ENCODE measurements at places on chromosomes 1 and 21.

DNA sequence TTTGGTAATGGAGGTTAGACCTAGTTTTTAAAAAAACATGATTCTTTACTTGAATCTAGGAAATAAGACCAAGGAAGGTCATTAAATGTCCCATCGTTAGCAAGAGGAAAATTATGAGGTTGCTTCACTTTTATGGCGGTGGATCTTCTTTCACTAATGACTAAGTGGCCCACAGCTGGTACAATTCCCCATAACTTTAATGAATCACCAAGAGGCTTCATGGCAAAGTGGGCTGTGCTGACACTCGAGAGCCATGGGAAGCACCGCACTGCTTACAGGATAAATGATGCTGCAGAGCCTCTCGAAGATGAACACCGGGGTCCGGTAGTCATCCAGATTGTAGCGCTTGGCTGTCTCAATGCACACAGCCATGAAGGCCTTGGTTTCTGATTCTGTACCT, 108.8 kb downstream of the UBR4 start:
- no peak overlapping the region for H3K4me3 ChIP-seq
- H3K27ac ChIP-seq, result no peak overlapping the region
- H3K4me1 ChIP-seq, result no peaks in the 10 kb centered on the region
- H3K36me3 ChIP-seq, result peaks cover 38% of the 10 kb centered on the region

DNA sequence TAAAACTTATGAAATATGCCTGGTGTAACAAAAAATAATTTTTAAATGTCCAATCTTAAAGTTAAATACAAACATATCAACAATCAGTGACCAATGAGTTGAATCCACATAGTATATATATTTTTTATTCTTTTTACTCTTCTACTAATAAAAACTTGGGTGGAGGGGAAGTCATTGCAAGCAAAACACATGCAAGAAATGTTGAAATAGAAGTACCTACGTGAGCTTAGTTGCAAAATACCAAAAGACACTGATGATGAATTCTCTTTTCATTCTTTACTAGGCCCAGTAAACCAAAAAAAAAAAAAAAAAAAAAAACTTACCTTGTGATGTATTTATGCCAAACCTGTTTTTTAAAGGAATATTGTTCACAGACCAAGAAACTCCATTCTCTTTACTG, 26.4 kb upstream of the PLA2G4A start:
- H3K27me3 ChIP-seq, result no peaks in the 10 kb centered on the region
- H3K27ac ChIP-seq, result no peak overlapping the region
- no peak overlapping the region for H3K4me3 ChIP-seq
- no peak for DNase-seq

GRCh38 chr1:119711804-119712341, at the start of gene PHGDH:
PHGDH (plus strand) TSS chr1:119711934; CDS start chr1:119712023, 89 bp downstream.
- peak within 1 kb of the TSS; percentile 98 for H3K27ac ChIP-seq
- H3K4me3 ChIP-seq, result peak within 1 kb of the TSS; percentile 90
- peak; percentile 66 for DNase-seq
- peaks cover 30% of the 10 kb centered on the region for H3K36me3 ChIP-seq
- H3K4me1 ChIP-seq, result peaks cover 32% of the 10 kb centered on the region

- DNase-seq, result no peak
- no peaks in the 10 kb centered on the region for H3K27me3 ChIP-seq
- no peaks in the 10 kb centered on the region for H3K36me3 ChIP-seq
Observed at GRCh38 chr1:187685333-187685732, 856.6 kb downstream of the PLA2G4A start.

DNA sequence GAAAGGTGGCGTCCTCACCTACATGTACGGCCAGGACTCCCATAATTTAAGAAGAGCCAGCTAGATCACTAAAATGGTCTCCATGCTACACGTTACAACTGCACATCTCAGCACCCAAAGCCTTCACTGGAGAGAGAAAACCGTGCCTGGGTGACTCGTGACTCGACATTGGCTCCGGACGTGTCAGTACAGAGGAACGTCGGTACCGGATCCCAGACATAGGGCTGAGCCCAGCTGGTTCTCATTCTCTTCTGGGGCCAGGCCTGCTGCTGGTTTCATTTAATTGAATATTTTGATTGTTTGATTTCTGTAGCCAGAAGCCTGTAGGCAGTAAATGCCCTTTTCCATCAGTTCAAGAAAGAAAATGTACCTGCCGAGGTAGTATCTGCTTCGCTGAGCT, 93.1 kb downstream of the HHIPL2 start:
- peaks cover 29% of the 10 kb centered on the region for H3K27me3 ChIP-seq
- H3K4me1 ChIP-seq, result peaks cover 12% of the 10 kb centered on the region
- no peak for DNase-seq

- no peak for DNase-seq
- H3K27me3 ChIP-seq, result no peaks in the 10 kb centered on the region
- no peak overlapping the region for H3K4me3 ChIP-seq
- no peaks in the 10 kb centered on the region for H3K4me1 ChIP-seq
Observed at GRCh38 chr1:119191325-119191724, 50.9 kb upstream of the WARS2 start.

DNA sequence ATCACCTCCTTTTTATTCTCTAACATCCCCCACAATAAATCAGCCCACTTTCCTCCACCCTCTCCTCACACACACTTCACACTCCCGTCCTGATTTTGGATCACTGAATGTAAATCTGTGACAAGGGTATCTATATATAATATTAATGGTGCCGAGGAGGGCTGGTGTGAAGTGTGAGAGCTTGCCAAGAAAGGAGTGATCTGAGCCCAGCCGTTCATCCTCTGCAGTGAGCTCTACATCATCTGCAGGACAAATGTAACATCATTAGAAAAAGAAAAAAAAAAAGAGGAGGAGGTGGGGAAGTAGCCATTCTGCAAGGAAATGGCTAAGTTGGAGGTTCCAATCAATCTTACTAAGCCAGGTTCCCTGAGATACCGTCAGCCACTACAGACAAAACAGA, 291.7 kb upstream of the RRP15 start:
- H3K27me3 ChIP-seq, result no peaks in the 10 kb centered on the region
- no peaks in the 10 kb centered on the region for H3K36me3 ChIP-seq

GRCh38 chr1:6651909-6652308, 27.2 kb downstream of the THAP3 start:
- no peak for DNase-seq
- no peak overlapping the region for H3K4me3 ChIP-seq
- peaks cover 15% of the 10 kb centered on the region for H3K36me3 ChIP-seq

GRCh38 chr21:43608225-43608624, 51.1 kb downstream of the HSF2BP start:
- no peak overlapping the region for H3K27ac ChIP-seq
- no peaks in the 10 kb centered on the region for H3K27me3 ChIP-seq
- no peaks in the 10 kb centered on the region for H3K36me3 ChIP-seq
- H3K4me3 ChIP-seq, result no peak overlapping the region
- H3K4me1 ChIP-seq, result peaks cover 24% of the 10 kb centered on the region

GRCh38 chr1:156766298-156767100, 836 bp upstream of the PRCC start:
- H3K4me3 ChIP-seq, result no peak overlapping the region
- no peak overlapping the region for H3K27ac ChIP-seq
- peaks cover 36% of the 10 kb centered on the region for H3K4me1 ChIP-seq

DNA sequence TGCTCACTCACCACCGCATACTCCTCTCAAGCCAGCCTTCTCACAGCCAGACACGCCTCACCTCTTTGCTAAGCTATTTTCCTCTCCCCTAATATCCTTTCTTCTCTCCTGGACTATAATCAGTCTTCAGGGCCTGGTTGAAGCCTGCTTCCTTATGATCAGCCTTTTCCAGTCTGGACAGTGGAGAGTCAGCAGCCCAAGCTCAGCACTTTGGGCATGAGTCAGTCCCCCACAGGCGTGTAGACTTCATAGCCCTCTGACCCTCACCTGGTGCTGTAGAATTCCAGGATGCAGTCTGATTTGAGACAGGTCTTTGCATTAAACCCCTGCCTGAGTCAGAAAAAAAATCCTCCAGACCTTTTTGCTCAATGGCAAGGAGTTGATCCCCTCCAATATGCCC, 2.5 kb downstream of the HPCAL4 start:
- H3K4me1 ChIP-seq, result no peaks in the 10 kb centered on the region
- peaks cover 83% of the 10 kb centered on the region for H3K27me3 ChIP-seq
- no peak overlapping the region for H3K4me3 ChIP-seq
- no peaks in the 10 kb centered on the region for H3K36me3 ChIP-seq

DNA sequence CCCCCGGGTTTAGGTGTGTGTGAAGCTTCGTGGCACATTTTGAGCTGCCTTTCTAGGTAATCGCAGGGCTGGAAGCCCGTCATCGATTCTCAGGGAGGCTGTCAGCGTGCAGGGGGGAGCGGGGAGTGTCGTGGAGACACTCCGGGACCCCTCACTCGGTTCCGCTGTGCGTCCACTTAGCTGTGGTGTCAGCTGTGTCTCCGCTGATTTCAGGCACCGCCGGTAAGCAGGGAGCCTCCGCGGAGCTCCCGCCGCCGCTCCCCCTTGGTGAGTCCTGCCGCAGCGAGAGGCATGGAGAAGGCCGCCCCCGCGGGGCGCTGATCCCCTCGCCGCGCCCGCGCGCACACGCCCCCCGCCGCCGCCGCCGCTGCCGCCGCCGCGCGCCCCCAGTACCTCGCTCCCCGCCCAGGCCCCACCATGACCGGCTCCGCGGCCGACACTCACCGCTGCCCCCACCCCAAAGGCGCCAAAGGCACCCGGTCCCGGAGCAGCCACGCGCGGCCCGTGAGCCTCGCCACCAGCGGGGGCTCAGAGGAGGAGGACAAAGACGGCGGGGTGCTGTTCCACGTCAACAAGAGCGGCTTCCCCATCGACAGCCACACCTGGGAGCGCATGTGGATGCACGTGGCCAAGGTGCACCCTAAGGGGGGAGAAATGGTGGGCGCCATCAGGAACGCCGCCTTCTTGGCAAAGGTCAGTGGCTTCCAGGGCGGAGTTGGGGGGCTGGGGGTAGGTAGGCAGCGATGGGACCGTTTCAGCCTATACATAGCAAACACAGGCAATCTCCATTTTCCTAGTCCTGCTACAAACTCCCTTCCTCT, 995 bp downstream of the VASH2 start:
- peak overlapping the region; percentile 77 for H3K4me3 ChIP-seq
- peaks cover 11% of the 10 kb centered on the region for H3K36me3 ChIP-seq
- H3K27ac ChIP-seq, result peak overlapping the region; percentile 46

DNA sequence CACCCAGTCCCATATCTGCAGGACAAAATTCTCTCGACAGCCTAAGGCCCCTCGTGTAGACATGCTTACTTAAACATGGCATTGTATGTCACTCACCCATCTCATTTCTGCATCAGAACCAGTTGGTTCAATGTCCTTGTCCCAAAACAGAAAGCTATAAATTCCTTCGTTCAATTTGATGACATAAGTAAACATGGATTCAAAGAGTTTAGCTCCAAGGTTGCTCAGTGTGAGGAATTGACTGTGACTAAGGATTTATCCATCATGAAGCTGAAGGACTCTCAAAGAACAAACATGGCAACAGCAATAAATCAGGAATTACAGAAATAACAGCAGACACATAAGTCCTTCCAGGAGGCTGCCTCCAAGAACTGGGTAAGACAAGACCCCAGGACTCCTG, 237.2 kb downstream of the TOMM20 start:
- H3K4me1 ChIP-seq, result peaks cover 8% of the 10 kb centered on the region
- H3K36me3 ChIP-seq, result peaks cover 6% of the 10 kb centered on the region
- H3K27ac ChIP-seq, result no peak overlapping the region
- no peaks in the 10 kb centered on the region for H3K27me3 ChIP-seq

GRCh38 chr1:238779716-238780115, 606.7 kb upstream of the CHRM3 start:
- no peak overlapping the region for H3K27ac ChIP-seq
- no peaks in the 10 kb centered on the region for H3K36me3 ChIP-seq
- no peaks in the 10 kb centered on the region for H3K27me3 ChIP-seq

GRCh38 chr21:41256771-41257702, 59.6 kb upstream of the FAM3B start:
- no peaks in the 10 kb centered on the region for H3K27me3 ChIP-seq
- no peak overlapping the region for H3K27ac ChIP-seq
- H3K4me1 ChIP-seq, result peaks cover 8% of the 10 kb centered on the region
- H3K36me3 ChIP-seq, result peaks cover 15% of the 10 kb centered on the region

GRCh38 chr1:92790081-92790480, 5.2 kb upstream of the EVI5 start:
- H3K27me3 ChIP-seq, result no peaks in the 10 kb centered on the region
- peaks cover 20% of the 10 kb centered on the region for H3K4me1 ChIP-seq
- no peak overlapping the region for H3K4me3 ChIP-seq
- DNase-seq, result no peak
- peaks cover 5% of the 10 kb centered on the region for H3K36me3 ChIP-seq

DNA sequence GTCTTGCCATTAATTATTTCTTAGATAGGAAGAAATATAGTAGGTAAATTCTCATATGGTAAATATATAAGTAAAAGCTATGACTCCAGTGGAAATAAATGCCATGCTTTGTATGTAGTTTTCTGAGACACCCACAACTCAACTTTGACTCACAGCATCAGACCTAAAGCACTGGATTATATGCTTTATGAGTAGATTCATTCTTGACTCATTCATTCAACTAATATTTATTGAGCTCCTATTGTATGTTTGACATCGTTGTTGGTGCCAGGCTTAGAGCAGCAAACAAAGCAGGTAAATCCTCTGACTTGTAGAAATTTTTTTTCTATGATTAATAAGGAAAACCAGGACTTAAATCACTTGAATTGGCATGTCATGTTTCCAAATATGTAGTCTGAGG, 211.4 kb downstream of the PTPRC start:
- peaks cover 47% of the 10 kb centered on the region for H3K36me3 ChIP-seq
- no peaks in the 10 kb centered on the region for H3K27me3 ChIP-seq
- no peaks in the 10 kb centered on the region for H3K4me1 ChIP-seq
- no peak for DNase-seq
- no peak overlapping the region for H3K4me3 ChIP-seq

- no peak overlapping the region for H3K4me3 ChIP-seq
- no peaks in the 10 kb centered on the region for H3K4me1 ChIP-seq
- no peak for DNase-seq
Observed at GRCh38 chr1:156033011-156033410, 12.3 kb upstream of the SSR2 start.

- no peak overlapping the region for H3K4me3 ChIP-seq
- H3K36me3 ChIP-seq, result no peaks in the 10 kb centered on the region
- no peaks in the 10 kb centered on the region for H3K4me1 ChIP-seq
- DNase-seq, result no peak
Observed at GRCh38 chr1:33061834-33062233, 19.1 kb upstream of the AZIN2 start.

DNA sequence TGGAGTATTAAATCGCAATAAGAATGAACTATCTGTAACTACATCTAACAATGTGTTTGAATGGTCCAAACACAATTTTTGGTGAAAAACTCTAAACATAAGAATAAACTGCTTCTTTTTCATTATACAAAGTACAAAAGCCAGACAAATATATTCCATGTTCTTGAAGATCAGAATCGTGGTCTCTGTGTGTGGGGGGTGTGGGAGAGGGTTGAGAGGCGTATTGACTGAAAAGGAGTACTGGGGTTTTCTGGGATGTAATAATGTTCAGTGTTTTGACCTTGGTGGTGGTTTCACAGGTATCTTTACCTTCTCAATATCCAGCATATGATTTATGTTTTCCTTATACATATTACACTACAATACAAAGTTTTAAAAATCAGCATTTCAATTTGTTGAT, 764 bp upstream of the CFH start:
- no peak overlapping the region for H3K4me3 ChIP-seq
- H3K36me3 ChIP-seq, result no peaks in the 10 kb centered on the region
- H3K27me3 ChIP-seq, result no peaks in the 10 kb centered on the region
- H3K4me1 ChIP-seq, result peaks cover 6% of the 10 kb centered on the region
- DNase-seq, result no peak

Measured in Calu3 (cell line).